ENCODE measurements at places on chromosomes 1 and 21.

- DNase-seq, result no peak
These were observed 146.8 kb downstream of the CASZ1 start for GRCh38 chr1:10649517-10650201.

GRCh38 chr1:179091691-179092165, 9.9 kb downstream of the TOR3A start:
- no peak for DNase-seq

- no peak for DNase-seq
These were observed 121.1 kb downstream of the EVI5 start for GRCh38 chr1:92663775-92664174.

- no peak for DNase-seq
These were observed 16.7 kb downstream of the CASP9 start for GRCh38 chr1:15507278-15507677.

- DNase-seq, result no peak
These were observed 162.6 kb downstream of the TNR start for GRCh38 chr1:175580841-175581240.

- no peak for DNase-seq
These were observed 34.0 kb downstream of the TBCE start for GRCh38 chr1:235401251-235401650.

GRCh38 chr1:206020393-206021007, 3.2 kb downstream of the CTSE start:
- DNase-seq, result no peak

GRCh38 chr1:11151114-11151513, 38.0 kb upstream of the ANGPTL7 start:
- DNase-seq, result no peak
